ENCODE measurements at places on chromosomes 2 and 18.

DNA sequence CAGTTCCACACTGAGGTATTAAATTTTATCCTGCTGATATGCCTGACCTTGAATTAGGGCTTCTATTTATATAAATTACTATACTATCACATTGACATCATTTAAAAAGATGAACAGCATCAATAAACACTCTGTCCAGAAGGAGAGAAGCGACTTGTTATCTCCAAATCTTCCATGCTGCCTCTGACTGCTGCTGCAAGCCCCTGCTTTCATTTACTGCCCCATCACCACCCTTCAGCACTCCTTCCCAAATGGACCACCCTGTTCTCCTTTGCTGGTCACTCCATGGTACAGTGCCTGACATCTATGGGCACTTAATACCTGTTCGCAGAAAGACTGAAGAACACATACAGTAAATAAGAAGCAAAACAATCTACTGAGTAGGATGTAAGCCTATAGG, 48.1 kb downstream of the KLF7 start:
- H3K27ac ChIP-seq: no peak overlapping the region
- H3K27me3 ChIP-seq: peaks cover 9% of the 10 kb centered on the region
- H3K4me3 ChIP-seq: no peak overlapping the region
- H3K4me1 ChIP-seq: peaks cover 44% of the 10 kb centered on the region
- DNase-seq: no peak

GRCh38 chr2:120701499-120701898, 34.2 kb upstream of the GLI2 start:
- H3K36me3 ChIP-seq: peaks cover 8% of the 10 kb centered on the region
- H3K4me3 ChIP-seq: no peak overlapping the region
- no peak for DNase-seq
- no peak overlapping the region for H3K27ac ChIP-seq
- H3K27me3 ChIP-seq: no peaks in the 10 kb centered on the region

DNA sequence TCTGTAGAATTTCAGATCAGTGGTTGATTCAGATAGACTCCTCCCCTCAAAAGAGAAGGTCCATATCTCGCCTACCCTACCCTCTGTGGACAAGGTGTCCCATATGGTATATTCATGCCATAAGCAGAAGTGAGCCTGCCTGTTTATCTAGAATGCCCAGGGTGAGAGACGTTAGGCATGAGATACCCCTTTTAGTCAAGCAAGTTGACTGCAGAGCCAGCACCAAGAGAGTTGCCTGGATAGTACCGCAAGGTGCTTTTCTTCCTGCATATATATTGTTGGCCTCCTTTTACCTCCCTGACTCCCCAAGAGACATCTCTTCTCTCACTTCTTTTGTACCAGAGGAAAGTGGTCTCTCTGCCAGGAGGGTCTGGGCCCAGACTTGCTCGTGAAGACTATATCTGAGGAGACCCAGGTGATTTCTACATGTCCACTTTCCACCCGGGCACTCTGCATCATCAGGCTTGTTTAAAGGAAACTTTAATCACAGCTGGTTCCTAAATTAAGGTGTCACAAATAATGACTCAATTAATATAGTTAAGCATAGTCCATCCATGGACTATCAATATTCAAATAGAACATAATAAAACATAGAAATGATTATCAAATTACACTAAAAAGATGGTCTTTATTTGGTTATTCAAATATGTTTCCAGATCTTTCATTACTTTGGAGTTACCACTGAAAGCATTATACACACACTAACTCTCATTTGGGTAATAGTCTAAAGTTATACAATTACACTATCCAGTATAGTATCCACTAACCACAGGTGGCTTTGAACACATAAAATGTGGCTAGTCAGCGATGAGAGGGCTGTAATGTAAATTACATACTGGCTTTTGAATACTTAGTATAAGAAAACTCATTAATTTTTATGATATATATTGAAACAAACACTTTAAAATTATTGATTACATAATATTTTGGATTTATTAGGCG, 4.1 kb downstream of the ITGA4 start:
- H3K36me3 ChIP-seq: no peaks in the 10 kb centered on the region
- H3K27ac ChIP-seq: no peak overlapping the region
- no peak for DNase-seq
- peaks cover 67% of the 10 kb centered on the region for H3K4me1 ChIP-seq

DNA sequence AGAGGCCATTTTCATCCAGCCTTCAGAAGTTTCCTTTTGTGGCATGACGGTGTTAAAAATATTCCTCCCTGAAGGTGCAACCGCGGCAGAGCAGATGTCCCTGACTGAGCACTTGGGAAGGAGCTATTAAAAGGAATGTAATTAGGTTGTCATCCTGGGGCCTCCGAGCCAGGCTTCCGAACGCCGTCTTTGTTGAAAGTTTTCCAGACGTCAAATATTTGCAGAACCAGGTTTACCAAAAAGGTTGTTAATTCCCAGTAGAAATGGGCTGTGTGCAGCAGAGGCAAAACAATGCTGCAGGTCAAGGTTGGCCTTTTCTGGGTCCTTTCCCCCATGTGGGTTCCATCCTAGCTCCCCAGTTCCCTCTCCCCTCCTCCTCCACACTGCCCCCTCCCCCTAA, 110.0 kb upstream of the STPG4 start:
- no peak for DNase-seq
- H3K27me3 ChIP-seq: peaks cover 2% of the 10 kb centered on the region
- peaks cover 3% of the 10 kb centered on the region for H3K36me3 ChIP-seq
- H3K4me1 ChIP-seq: peaks cover 18% of the 10 kb centered on the region

DNA sequence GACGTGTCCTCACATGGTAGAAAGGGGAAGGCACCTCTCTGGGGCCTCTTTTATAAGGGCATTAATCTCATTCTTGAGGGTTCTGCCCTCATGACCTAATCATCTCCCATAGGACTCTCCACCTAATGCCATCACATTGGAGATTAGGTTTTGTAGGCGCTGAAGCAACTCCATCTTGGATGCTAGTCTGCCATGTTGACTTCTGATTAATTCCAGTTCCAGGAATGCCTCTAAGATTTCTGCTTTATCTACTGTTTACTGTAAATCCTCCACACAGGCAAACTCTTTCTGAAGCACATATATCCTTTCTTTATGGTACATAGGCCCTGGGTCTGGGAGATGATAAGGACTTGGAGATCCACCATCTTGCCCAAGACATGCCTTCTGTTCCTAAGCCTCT, 49.3 kb upstream of the YWHAQ start:
- H3K27ac ChIP-seq: no peak overlapping the region
- peaks cover 23% of the 10 kb centered on the region for H3K4me1 ChIP-seq
- no peaks in the 10 kb centered on the region for H3K27me3 ChIP-seq
- no peak for DNase-seq
- no peaks in the 10 kb centered on the region for H3K36me3 ChIP-seq
- no peak overlapping the region for H3K4me3 ChIP-seq

GRCh38 chr2:228016402-228016801, 145.0 kb downstream of the DAW1 start:
- no peak overlapping the region for H3K27ac ChIP-seq
- no peaks in the 10 kb centered on the region for H3K36me3 ChIP-seq
- H3K4me3 ChIP-seq: no peak overlapping the region
- DNase-seq: no peak
- H3K27me3 ChIP-seq: peaks cover 3% of the 10 kb centered on the region
- H3K4me1 ChIP-seq: no peaks in the 10 kb centered on the region

Measured in HFFc6 (cell line).